ENCODE measurements at places on chromosomes 5 and 9. TPM values are rescaled to one million over a fixed set of nuclear protein-coding genes. Genes with fewer than 3 reads are reported as not detected.

DNA sequence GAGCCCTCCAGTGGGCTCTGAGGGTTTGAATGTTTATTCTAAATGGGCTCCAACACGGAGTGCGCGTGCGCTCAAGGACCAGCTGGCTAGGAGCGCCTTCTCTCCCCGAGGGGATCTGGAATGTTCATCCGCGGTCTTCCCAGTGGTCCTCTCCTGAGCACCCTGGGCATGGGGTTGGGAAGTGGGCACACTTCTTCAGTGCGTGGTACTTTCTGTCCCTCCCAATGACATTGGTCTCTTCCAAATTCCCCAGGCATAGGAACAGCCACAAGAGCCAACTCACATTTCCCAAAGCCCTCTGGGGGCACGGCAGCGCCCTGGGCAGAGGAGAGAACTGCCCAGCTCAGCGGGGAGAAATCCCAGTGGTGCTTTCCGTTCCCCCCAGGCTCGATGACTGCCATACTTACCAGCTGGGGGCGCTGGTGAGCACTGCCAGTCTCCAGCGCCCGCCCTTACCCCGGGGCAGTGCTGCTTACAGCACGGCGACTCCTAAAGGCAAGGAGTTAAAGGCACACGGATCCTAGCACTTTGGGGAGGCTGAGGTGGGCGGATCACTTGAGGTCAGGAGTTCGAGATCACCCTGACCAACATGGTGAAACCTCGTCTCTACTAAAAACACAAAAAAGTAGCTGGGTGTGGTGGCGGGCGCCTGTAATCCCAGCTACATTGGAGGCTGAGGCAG lies 29.9 kb upstream of the OBP2B start:
- peak; percentile 91 for DNase-seq
- H3K36me3 ChIP-seq = no peaks in the 10 kb centered on the region
- H3K27ac ChIP-seq = peak overlapping the region; percentile 51
- no peaks in the 10 kb centered on the region for H3K27me3 ChIP-seq

TSSK1B gene
- not detected for total RNA-seq

GRCh38 chr9:130870491-130871381 lies 25.9 kb downstream of the QRFP start:
- no peak overlapping the region for H3K27ac ChIP-seq
- peaks cover 54% of the 10 kb centered on the region for H3K36me3 ChIP-seq
- H3K4me3 ChIP-seq = no peak overlapping the region
- H3K4me1 ChIP-seq = no peaks in the 10 kb centered on the region
- peak; percentile 20 for DNase-seq

GRCh38 chr5:140038373-140038957 lies 4.6 kb downstream of the NRG2 start:
- DNase-seq = no peak
- H3K27ac ChIP-seq = no peak overlapping the region
- peaks cover 19% of the 10 kb centered on the region for H3K4me1 ChIP-seq
- H3K4me3 ChIP-seq = peak overlapping the region; percentile 51

DNA sequence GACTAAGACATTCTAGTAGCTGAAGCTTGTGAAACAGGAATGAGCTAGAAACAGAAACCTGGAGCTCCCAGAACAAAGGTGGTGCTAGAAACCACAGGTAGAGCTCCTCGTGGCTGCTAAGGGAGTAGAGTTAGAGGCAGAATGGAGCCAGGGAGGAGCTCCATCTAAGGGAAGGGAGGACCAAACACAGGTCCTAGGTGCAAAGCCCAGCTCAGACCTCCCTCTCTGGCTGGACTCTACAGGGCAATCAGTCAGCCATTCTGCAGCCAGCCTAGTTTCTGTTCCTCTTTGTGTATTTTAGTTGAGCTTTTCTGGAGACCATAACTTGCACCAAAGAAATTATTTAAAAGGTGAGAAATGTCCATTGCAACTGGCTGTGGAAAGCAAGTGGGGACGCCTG lies 70.4 kb downstream of the CRB2 start:
- no peak for DNase-seq
- H3K36me3 ChIP-seq = no peaks in the 10 kb centered on the region
- H3K27ac ChIP-seq = no peak overlapping the region
- H3K4me3 ChIP-seq = no peak overlapping the region
- H3K27me3 ChIP-seq = no peaks in the 10 kb centered on the region

- no peaks in the 10 kb centered on the region for H3K27me3 ChIP-seq
- DNase-seq = no peak
- H3K36me3 ChIP-seq = no peaks in the 10 kb centered on the region
These were observed 78.0 kb downstream of the ISOC1 start for GRCh38 chr5:129172580-129172979.

Data from upper lobe of right lung (tissue), 1 donor.